ENCODE measurements at places on chromosomes 4 and X.
A peak's percentile ranks its signal among the peaks of the same experiment; 100 is the strongest.

- DNase-seq = no peak
Measured at GRCh38 chrX:54166915-54167314, 16.1 kb downstream of the FAM120C start.

DNA sequence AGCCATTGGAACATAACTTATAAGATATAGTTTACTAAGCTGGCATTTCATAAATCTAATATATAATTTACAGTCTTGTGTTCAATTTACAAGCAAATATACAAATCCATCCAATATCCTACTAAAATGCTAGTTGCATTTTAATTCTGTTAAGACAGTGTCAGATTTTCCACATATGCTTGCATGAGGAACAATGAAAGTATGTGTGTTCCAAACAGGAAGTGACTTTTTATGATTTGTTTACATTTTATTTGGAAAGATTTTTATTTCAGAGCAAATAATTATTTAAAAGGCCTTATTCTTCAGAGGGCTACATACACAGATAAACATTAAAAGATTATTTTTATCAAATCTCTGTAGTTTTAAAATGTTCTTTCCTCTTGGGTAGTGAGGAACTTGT, 130.1 kb downstream of the KLHL34 start:
- no peak for DNase-seq

GRCh38 chr4:14856062-14856933, 146.0 kb upstream of the CPEB2 start:
- DNase-seq = no peak

GRCh38 chrX:30150196-30150895, 65.0 kb upstream of the MAGEB2 start:
- no peak for DNase-seq

DNA sequence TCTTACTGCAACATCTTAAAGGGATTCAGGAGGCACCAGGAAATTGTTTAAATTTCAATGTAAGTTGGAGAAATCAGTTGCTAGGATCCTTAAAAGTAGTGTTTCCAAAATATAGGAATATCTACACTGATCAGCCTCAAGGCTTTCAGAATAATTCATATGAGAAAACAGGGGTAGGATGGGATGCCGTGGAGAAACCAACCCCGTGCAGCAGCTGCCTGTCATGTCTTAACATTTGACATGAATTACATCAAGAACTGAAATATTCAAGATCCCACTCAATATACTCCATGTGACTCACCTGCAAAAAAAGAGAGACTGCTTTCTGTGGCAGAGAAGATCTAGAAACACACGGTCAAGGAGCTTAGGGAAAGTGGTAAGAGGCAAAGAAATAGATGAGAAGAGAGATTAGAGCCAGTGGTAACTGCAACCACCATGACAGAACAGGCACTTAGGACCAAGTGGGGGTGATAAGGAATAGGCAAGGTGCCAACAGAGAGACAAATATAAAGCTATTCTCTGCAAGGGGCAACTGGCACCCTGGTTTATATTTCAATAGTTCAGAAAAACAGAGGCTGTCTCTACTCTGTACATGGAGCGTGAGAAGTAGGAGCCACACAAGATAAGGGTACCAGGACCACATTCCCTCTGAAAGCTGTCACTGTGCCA, 64.0 kb downstream of the SLC39A8 start:
- DNase-seq = no peak

GRCh38 chr4:15457406-15458201, 12.1 kb upstream of the CC2D2A start:
- no peak for DNase-seq

- DNase-seq = no peak
Measured at GRCh38 chr4:142336251-142336934, 509.7 kb downstream of the INPP4B start.

GRCh38 chr4:91113130-91113706, 986.0 kb downstream of the CCSER1 start:
- no peak for DNase-seq

DNA sequence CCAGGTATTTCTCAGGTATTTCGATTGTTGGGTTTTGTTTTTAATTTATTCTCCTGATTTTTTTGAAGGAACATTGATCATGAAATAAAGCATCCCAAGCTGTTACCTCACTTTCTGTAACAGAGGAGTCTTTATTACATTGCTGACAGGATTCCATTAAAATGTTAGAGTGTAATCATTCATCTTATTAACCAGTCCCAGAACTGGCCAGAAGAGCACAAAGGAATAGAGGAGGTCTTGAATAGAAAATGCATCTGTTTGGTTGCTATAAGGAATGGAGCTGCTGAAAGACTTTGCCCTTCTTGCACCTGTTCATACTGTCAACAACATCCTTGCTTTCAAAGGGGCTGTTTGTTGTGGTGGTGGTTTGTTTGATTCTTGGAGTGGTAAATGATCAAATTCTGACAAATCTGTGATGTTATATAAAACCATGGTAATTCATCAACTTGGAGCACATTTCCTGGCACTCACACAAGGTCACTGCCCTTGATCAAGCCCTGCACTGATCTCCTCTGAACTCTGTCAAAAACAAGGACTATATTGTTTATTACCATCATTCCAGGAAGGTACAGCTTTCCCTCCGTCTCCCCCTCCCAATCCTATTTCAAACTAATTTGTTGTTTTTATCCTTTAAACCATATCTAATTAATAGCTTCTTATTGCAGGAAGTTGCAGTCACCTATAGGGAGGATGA, 215.8 kb downstream of the PCDH19 start:
- DNase-seq = no peak

GRCh38 chr4:90597927-90598326, 470.7 kb downstream of the CCSER1 start:
- DNase-seq = no peak

DNA sequence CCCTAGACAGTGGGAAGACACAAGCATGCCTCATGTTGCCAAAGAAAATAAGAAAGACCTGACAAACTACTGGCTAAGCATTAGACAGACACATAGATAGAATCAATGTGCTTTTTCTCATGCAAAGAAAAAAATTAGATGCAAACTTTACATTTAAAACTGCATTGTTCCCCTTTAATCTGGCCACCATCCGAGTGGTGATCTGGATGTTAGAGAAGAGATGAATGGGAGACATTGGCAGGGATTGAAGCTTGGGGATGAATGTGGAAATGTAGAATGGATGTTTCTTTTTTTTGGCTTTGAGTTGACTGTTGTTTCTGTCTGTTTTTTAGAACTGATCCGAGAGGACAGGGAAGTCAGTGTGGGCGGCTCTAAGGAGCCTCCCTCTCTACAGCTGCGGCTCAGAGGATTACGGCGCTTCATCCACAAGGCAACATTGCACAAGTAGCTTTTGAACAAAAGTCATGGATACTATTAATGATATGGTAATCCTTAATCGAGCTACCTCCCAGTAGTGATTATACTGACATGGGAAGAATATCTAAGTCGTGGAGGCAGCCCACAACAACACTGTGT, 53.0 kb downstream of the HELT start:
- DNase-seq = no peak

DNA sequence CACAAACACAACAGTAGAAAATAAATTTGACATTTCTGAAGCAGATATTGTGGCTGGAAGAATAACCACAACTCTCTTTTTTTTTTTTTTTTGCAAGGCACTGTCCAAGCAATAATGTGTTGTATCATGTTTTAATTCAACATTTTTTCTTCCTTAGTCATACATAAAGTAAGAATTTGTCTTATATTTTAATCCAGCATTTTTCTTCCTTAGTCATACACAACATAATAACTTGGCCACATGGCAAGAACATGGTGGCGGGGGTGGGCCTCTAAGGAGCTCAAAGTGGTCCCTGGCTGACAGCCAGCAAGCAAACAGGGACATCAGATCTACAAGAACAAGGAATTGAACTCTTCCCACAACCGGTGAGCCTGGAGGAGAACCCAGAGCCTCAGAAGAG, 20.2 kb downstream of the FBXW7 start:
- DNase-seq = no peak

- no peak for DNase-seq
Measured at GRCh38 chrX:136762820-136763452, 17.8 kb downstream of the ARHGEF6 start.

DNA sequence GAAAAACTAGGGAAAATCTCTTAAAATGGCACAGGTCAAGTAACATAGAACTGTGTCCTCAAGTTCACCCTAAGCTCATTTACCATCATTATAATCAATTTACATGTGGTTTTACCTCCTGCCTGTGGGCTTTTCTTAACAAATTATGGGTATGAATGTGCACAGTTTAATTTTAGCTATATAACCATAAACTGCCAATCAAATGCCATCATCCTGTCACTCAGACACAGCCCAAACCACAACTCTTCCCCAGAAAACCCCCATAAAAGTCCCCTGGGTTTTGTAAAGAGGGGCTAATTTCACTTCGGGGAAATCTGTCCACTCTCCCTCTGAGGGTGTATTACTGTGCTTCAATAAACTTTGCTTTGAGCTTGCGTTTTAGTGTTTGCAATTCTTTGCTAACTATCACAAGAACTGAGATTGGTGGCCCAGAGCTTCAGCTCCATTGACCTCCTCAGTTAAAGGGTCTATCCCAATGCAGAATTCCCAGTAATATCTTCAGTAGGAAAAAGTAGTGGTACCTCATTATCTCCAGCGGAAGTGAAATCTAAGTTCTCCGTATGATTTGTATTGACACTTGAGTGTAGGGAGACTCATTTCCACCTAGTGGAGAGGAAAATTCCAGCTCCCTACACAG, 394.6 kb downstream of the SPOCK3 start:
- DNase-seq = peak; percentile 4

DNA sequence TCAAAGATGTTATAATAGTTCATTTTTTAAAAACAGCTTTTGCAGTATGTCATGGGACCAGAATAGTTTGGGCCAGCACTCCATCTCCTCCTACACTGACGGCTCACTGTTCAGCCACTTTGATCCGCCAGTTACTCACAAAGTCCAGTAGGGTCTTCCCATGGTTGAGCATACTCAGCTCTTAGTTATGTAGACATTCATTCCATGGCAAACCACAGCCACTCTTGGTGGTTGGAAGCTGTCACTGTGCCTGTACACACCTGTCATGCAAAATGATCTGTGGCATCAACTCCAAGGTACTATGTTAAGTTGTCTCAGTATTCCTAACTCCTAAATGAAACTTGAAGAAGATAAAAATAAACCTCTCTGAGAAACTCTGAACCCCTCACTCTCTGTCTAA, 127.2 kb downstream of the NR3C2 start:
- no peak for DNase-seq

DNA sequence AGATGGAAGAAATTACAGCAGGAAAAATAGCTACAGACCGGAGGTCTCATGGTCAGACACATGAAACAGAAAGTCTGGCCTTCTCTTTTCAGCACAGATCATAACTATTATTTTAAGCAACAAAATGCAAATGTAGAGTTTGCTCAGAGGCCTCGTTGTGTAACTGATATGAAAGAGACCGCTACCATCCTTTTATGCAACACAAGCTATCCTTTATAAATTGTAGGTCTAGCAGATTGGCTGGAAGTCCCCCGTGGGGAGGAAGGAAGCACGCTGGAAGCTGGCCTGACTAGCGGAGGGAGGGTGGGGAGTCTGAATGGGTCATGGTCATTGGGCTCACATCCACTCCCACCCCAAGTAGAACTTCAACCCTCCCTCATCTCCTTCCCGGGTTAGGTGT, 27.7 kb downstream of the DMP1 start:
- no peak for DNase-seq

DNA sequence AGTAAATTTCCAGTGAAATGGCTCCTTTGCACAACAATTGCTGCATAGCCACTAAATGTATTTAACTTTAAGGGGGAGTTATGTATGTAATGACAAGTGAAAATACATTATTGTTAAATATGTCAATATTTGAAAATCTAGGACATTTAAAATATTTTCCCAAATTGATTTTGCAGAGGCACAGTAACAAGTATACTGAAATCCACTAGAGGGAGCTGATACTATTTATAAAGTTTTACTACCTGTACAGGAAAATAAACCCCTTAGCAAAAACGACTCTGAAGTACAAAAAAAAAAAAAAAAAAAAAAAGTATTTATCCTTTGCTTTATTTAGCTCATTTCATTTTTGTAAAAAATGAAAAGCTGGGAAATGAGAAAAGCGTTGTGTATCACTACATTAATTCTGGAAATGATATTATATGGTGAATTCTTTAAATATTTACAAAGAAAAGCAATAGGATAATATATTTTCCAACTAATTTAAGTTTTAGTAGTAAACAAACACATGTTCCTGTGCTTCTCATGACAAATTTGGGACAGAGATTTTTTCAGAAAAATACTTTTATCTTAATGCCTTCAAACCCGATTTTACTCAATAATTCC, 727.7 kb downstream of the DMD start:
- DNase-seq = no peak

GRCh38 chr4:52251864-52252263, 200.8 kb downstream of the SPATA18 start:
- no peak for DNase-seq

DNA sequence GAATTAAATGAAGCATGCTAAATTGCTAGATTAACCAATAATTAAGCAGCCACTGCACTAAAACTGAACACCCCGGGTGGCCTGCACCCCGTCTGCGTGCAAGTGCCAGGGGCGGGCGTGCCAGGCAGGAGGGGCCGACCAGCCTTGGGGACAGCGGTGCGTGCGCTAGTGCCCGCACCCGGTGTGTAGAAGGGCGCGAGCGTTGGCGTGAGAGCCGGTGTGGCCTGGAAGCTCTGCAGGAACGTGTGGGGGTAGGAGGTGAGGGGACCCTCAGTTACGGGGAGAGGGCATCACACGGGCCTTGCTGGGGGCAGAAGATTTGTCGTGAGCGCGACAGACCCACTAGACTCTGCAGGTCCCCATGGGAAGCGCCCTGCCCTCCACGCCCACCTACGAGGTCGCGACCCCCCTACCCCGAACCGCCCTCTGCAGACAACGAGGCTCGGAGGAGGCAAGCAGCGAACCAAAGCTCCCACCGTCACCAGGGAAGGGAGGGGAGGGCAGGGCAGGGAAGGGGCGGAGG, 105.8 kb downstream of the FAM53A start:
- DNase-seq = no peak

- no peak for DNase-seq
Measured at GRCh38 chr4:152044331-152045036, 283.7 kb upstream of the GATB start.

DNA sequence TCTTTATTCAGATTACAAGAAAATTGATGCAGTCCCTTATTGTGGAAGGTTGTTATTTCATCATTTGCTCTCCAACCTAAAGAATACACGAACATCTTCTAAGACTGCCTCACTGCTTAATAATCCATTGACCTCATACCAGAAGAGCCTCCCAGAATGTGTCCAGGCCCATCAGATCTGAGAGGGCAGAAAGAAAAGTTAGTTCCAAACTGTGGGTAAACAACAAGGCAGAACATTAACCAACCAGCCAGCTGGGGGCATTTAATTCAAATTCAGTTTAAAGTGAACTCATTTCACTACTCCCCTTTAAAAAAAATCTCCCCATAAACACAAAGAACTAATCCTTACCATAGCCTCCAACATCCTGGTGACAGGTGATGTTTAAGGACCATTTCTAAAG, 13.8 kb downstream of the GPC4 start:
- no peak for DNase-seq

GRCh38 chr4:135418353-135418752, 1216.8 kb upstream of the PABPC4L start:
- no peak for DNase-seq

Measured in GM18507 (cell line).